Stimulated activated CD4-positive, alpha-beta T cell treated with anti-CD3 and anti-CD28 coated beads, Interleukin-1b, Interleukin-23, amount 100 ng/mL, for 24 hours (primary cell): ENCODE measurements at places on chromosomes 13 and 19.

- DNase-seq = no peak
These were observed 99.5 kb downstream of the ERCC5 start for GRCh38 chr13:102945324-102945815.

- DNase-seq = no peak
These were observed 291.8 kb downstream of the TSHZ3 start for GRCh38 chr19:31057476-31057875.

- DNase-seq = no peak
These were observed 15.8 kb upstream of the GARIN5A start for GRCh38 chr19:50492303-50493052.

- no peak for DNase-seq
These were observed 187.7 kb downstream of the DCT start for GRCh38 chr13:94291631-94292322.

- DNase-seq = no peak
These were observed 3.9 kb upstream of the UBL5 start for GRCh38 chr19:9823816-9824215.

GRCh38 chr13:73216381-73216831, 157.6 kb downstream of the KLF5 start:
- DNase-seq = no peak

DNA sequence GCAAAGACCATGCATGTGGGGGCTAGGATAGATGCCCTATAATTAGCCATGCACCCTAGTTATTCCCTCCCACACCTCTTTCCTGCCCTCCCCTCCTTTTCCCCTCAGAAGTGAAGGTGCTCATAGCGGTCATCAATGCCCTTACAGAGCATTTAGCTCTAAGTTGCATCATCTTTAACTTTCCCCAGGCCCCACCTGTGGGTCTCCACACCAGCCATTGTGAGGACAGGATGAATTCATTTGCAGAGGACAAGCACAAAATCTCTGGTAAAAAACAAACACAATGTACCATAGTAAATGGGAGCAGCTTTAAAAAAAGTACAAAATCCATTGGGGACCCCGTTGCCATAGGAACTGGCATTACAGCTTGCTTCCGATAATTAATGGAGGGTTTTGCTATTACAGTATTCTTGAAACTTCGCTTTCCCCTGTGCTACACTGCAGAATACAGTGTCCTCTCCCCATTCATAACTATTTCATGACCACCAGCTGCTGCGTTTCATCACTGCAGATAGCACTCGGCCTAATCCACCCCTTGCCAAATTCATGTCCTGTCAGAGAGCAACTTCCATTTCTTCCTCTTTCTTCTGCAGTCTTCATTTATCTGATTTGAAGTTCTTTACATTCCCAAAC, 110.5 kb downstream of the ZDHHC20 start:
- no peak for DNase-seq

DNA sequence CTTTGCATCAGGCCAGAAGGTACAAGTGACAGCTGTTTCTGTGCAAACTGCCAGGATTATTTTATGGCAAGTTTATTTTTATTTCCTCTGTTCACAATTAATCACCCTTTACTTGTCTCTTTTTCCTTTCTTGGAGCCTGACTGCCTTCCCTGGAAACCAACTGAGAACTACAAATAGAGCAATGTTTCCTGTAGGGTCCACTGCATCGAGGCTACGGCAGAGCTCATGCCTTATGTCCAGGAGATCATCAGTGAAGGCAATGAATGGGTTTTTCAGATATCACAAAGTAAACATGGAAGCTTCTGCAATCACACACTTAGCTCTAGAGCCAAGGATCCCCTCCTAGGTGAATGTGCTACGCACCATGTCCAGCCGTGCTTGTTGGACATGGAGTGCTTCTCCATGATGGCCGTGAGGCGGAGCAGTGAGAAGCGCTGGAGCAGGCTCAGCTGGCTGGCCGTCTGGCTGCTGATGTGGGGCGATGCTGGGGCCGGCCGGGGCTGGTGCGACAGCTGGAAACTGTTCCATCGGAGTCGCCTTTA, 110.9 kb downstream of the KL start:
- DNase-seq = no peak
